ENCODE measurements at places on chromosomes 16 and 17. TPM values are rescaled to one million over a fixed set of nuclear protein-coding genes. Genes with fewer than 3 reads are reported as not detected.

GRCh38 chr17:76995387-76996105 is 127.3 kb downstream of the MGAT5B start:
- peaks cover 42% of the 10 kb centered on the region for H3K4me1 ChIP-seq
- no peaks in the 10 kb centered on the region for H3K36me3 ChIP-seq
- H3K27ac ChIP-seq: peak overlapping the region; percentile 18
- no peaks in the 10 kb centered on the region for H3K27me3 ChIP-seq
- H3K4me3 ChIP-seq: no peak overlapping the region
- DNase-seq: no peak

- H3K27ac ChIP-seq: no peak overlapping the region
- no peaks in the 10 kb centered on the region for H3K36me3 ChIP-seq
- no peaks in the 10 kb centered on the region for H3K4me1 ChIP-seq
- H3K27me3 ChIP-seq: peaks cover 2% of the 10 kb centered on the region
- H3K4me3 ChIP-seq: no peak overlapping the region
These were observed 47.4 kb upstream of the MEIOC start for GRCh38 chr17:44608727-44609435.

DNA sequence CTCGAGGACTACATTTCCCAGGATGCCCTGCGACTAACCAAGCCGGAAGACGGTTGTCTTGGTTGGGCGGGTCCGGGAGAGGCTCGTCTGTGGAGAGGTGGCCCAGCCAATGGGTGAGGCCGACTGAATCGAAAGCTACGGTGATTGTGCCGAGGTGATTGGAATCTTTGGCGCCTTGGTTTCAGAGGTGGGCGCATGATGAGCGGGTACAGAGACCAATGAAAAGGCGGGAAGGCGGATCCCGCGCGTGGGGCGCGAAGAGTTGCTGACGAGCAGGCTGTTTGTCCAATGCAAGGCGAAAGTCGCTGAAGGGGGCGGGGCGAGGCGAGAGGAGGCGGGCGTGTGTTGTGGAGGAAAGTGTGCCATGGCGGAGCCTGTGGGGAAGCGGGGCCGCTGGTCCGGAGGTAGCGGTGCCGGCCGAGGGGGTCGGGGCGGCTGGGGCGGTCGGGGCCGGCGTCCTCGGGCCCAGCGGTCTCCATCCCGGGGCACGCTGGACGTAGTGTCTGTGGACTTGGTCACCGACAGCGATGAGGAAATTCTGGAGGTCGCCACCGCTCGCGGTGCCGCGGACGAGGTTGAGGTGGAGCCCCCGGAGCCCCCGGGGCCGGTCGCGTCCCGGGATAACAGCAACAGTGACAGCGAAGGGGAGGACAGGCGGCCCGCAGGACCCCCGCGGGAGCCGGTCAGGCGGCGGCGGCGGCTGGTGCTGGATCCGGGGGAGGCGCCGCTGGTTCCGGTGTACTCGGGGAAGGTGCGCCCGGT is at the start of gene NFATC2IP:
NFATC2IP (plus strand) TSS at position 290 of the 762 bp plus-strand sequence; CDS start at position 365, 75 bp downstream.
- DNase-seq: peak; percentile 99
- H3K36me3 ChIP-seq: peaks cover 20% of the 10 kb centered on the region
- peaks cover 5% of the 10 kb centered on the region for H3K27me3 ChIP-seq
- peak within 1 kb of the TSS; percentile 98 for H3K27ac ChIP-seq
- H3K4me3 ChIP-seq: peak within 1 kb of the TSS; percentile 98

- no peak overlapping the region for H3K27ac ChIP-seq
- H3K36me3 ChIP-seq: peaks cover 48% of the 10 kb centered on the region
- DNase-seq: no peak
- no peaks in the 10 kb centered on the region for H3K27me3 ChIP-seq
- no peak overlapping the region for H3K4me3 ChIP-seq
These were observed 94.4 kb downstream of the CLEC16A start for GRCh38 chr16:11038777-11039176.

DNA sequence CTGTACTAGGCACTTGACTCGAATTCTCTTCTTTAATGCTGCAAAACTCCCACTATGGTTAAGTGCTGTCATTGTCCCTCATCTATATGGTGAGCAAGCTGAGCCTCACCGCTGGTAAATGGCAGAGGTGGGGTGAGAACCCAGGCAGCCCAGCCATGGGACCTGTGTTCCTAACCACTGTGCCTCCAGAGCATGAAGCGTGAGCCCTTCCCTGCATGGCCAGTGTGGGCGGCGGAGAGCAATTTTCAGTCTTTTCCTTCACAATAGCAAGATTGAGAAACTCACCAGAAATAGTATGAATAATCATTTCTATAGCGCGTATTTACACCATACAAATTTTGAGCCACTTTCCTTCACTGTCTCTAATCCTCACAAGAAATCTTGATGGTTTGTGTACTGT is 9.2 kb downstream of the BFAR start:
- H3K4me1 ChIP-seq: peaks cover 4% of the 10 kb centered on the region
- H3K27ac ChIP-seq: no peak overlapping the region
- no peak for DNase-seq
- no peak overlapping the region for H3K4me3 ChIP-seq
- H3K27me3 ChIP-seq: no peaks in the 10 kb centered on the region

TENT4B gene
- total RNA-seq: 18.0 TPM

- H3K4me3 ChIP-seq: no peak overlapping the region
- peaks cover 55% of the 10 kb centered on the region for H3K4me1 ChIP-seq
- DNase-seq: no peak
- H3K27me3 ChIP-seq: no peaks in the 10 kb centered on the region
- H3K27ac ChIP-seq: no peak overlapping the region
These were observed 25.7 kb downstream of the STAT5A start for GRCh38 chr17:42313773-42314566.

- no peak within 1 kb of the TSS for H3K27ac ChIP-seq
- peaks cover 4% of the 10 kb centered on the region for H3K27me3 ChIP-seq
- DNase-seq: no peak
- peaks cover 5% of the 10 kb centered on the region for H3K4me1 ChIP-seq
These were observed at the start of gene MYLK3 for GRCh38 chr16:46747777-46748651. TSS of gene MYLK3 (minus strand) at chr16:46748344. CDS start at chr16:46748193, 151 bp downstream.

DNA sequence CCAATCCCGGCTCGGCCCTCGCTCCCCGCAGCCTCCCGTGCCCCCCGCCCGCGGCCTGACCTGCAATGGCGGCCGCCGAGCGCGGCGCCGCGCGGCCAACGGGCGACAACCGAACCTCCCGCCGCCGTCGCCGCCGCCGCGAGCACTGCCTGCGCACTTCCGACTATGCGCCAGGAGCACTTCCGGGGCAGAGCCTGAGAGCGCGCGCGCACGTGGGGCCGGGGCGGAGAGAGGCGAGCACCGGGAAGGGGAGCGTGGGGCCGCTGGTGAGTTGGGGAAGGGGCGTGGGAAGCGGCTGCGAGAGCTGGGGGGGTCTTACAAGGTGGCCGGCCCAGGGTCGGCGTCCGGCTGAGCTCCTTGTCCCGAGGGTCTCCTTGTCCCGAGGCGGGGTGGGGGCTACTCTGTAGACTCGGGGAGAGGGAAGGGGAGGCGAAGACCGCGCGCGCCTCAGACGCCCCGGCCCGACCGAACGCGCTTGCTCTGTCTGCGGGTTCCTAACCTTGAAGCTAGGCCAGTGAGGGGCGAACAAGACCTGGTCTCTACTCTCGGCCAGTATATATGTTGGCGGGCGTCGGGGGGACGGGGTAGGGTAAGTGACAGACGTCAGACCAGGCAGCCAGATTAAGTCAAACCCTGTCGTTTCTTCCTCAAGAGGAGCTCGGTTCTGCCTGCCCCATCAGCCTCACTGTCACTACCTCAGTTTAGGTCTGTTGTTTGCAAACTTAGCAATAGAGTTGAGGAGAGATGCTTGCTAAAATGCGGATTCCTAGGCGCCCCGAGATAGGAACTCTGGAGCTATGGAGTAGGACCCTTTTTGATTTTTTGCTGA is at the start of the genes CHTF8 and UTP4:
CHTF8 (minus strand) TSS at position 165 of the 829 bp plus-strand sequence. CDS start 11,130 bp downstream, outside the sequence.
UTP4 (plus strand) TSS at position 226 of the 829 bp plus-strand sequence. CDS start 811 bp downstream, outside the sequence.
- peaks cover 8% of the 10 kb centered on the region for H3K36me3 ChIP-seq
- H3K27ac ChIP-seq: peak within 1 kb of the TSS; percentile 90
- H3K4me1 ChIP-seq: peaks cover 36% of the 10 kb centered on the region
- H3K4me3 ChIP-seq: peak within 1 kb of the TSS; percentile 96
- DNase-seq: peak; percentile 92
- H3K27me3 ChIP-seq: no peaks in the 10 kb centered on the region

RNF222 gene
- total RNA-seq: 0.30 TPM

SLC5A11 gene
- 0.75 TPM for total RNA-seq

- peak overlapping the region; percentile 38 for H3K4me3 ChIP-seq
- peak overlapping the region; percentile 81 for H3K27ac ChIP-seq
- peak; percentile 36 for DNase-seq
- H3K27me3 ChIP-seq: no peaks in the 10 kb centered on the region
- H3K36me3 ChIP-seq: no peaks in the 10 kb centered on the region
- peaks cover 68% of the 10 kb centered on the region for H3K4me1 ChIP-seq
These were observed 8.5 kb downstream of the TBKBP1 start for GRCh38 chr17:47702391-47702995.

- H3K4me3 ChIP-seq: peak overlapping the region; percentile 84
- DNase-seq: no peak
- H3K36me3 ChIP-seq: peaks cover 4% of the 10 kb centered on the region
- no peaks in the 10 kb centered on the region for H3K27me3 ChIP-seq
These were observed 669 bp downstream of the MIEF2 start for GRCh38 chr17:18261146-18261515.

- no peak overlapping the region for H3K4me3 ChIP-seq
- H3K27me3 ChIP-seq: peaks cover 15% of the 10 kb centered on the region
- DNase-seq: no peak
- H3K36me3 ChIP-seq: peaks cover 3% of the 10 kb centered on the region
These were observed 23.3 kb upstream of the GINS2 start for GRCh38 chr16:85711982-85712587.

PLA2G10 gene
- total RNA-seq: not detected

- H3K4me1 ChIP-seq: peaks cover 30% of the 10 kb centered on the region
- no peak for DNase-seq
- peak overlapping the region; percentile 81 for H3K27ac ChIP-seq
These were observed 53.2 kb downstream of the CPPED1 start for GRCh38 chr16:12750554-12750918.

CES5A gene
- total RNA-seq: not detected

DNA sequence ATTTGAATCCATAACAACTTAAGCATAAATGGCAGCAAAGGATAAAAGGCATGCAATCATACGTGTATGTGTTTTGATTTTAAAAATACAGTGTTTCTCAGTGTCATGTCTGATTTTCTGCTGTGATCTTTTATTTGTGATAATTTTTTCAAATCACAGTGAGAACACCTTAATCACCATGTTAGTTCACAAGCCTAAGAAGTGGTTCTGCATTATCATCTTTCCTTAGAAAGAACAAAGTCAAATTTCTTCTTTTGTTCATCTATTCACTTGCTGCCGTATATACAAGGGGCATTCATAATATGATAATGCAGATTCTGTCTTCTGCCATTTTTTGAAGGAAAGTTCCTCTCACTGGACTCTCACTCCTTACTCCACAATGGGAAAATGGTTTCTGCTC is 33.3 kb upstream of the ABCA9 start:
- H3K4me3 ChIP-seq: no peak overlapping the region
- peaks cover 5% of the 10 kb centered on the region for H3K27me3 ChIP-seq
- no peak overlapping the region for H3K27ac ChIP-seq
- H3K4me1 ChIP-seq: peaks cover 4% of the 10 kb centered on the region
- H3K36me3 ChIP-seq: peaks cover 1% of the 10 kb centered on the region

DUSP3 gene
- total RNA-seq: 15.7 TPM

PLCG2 gene
- total RNA-seq: 15.2 TPM

GRCh38 chr17:3766779-3767178 is 34.2 kb downstream of the ITGAE start:
- H3K27me3 ChIP-seq: peaks cover 7% of the 10 kb centered on the region
- peak overlapping the region; percentile 62 for H3K27ac ChIP-seq
- H3K36me3 ChIP-seq: peaks cover 7% of the 10 kb centered on the region
- no peak for DNase-seq
- peaks cover 66% of the 10 kb centered on the region for H3K4me1 ChIP-seq
- H3K4me3 ChIP-seq: peak overlapping the region; percentile 71

DNA sequence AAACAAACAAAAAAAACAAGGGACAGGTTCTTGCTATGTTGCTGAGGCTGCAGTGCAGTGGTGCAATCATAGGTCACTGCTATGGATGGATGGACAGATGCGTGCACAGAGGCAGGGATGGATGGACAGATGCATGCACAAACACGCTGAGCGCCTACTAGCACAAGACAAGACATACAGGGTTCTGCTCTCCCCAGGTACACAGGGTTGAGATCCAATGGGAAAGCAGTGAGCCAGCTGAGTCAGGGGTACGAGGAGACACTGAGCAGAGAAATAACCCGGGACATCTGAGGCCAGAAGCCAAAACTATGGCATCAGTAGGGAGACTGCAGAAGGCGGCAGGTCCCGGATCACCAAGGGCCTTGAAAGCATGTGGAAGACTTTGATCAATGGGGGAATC is 6.2 kb downstream of the IL32 start:
- peak overlapping the region; percentile 98 for H3K27ac ChIP-seq
- DNase-seq: peak; percentile 35
- H3K27me3 ChIP-seq: no peaks in the 10 kb centered on the region
- peaks cover 43% of the 10 kb centered on the region for H3K36me3 ChIP-seq
- H3K4me1 ChIP-seq: peaks cover 72% of the 10 kb centered on the region
- H3K4me3 ChIP-seq: peak overlapping the region; percentile 67

MYH1 gene
- not detected for total RNA-seq

GRCh38 chr16:78681743-78682142 is 582.3 kb downstream of the WWOX start:
- no peak for DNase-seq
- no peak overlapping the region for H3K27ac ChIP-seq
- H3K36me3 ChIP-seq: no peaks in the 10 kb centered on the region
- H3K4me1 ChIP-seq: peaks cover 5% of the 10 kb centered on the region
- H3K4me3 ChIP-seq: no peak overlapping the region

TP53TG3 gene
- not detected for total RNA-seq

- no peaks in the 10 kb centered on the region for H3K36me3 ChIP-seq
- H3K4me3 ChIP-seq: no peak overlapping the region
- DNase-seq: no peak
These were observed 81.0 kb downstream of the MYH11 start for GRCh38 chr16:15775663-15776304.

DNA sequence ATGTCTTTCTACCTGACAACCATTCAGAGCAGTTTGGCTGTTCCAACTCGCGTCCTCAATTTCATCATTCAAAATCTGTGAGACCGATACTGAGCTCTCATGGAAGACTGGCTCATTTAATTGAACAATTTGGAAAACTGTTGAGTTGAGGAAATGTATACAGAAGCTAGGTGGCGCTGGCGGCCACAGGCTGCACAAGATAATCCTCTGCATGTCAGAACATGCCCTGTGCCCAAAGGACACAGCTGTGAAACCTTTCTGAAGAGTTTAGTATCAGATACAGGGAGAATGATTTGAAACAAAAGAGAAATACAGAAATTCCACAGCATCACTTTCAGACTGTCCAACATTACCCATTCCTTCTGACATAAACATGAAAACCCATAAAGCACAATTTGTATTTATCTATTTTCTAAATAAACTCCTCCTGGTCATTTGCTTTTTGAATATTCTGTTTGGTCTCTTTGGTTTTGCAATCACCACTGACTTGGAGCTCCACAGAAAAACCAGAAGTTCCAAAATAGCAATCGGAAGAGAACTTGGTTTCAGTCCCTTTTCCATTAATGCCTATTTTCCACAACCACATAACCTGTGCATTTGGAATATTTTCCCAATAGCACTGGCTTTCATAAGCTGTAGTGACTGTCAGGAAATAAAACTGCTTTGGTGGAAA is 192.8 kb downstream of the MAP2K6 start:
- H3K27me3 ChIP-seq: no peaks in the 10 kb centered on the region
- H3K27ac ChIP-seq: peak overlapping the region; percentile 67
- peak; percentile 54 for DNase-seq
- no peaks in the 10 kb centered on the region for H3K36me3 ChIP-seq
- peaks cover 28% of the 10 kb centered on the region for H3K4me1 ChIP-seq
- H3K4me3 ChIP-seq: no peak overlapping the region

SRCIN1 gene
- total RNA-seq: 0.11 TPM

Measured in activated naive CD8-positive, alpha-beta T cell treated with anti-CD3 and anti-CD28 coated beads, Interleukin-2, amount 10 ng/mL, durations not matched to agents 7 days and 5 days (primary cell).